ENCODE measurements at places on chromosomes 3 and 15.
A peak's percentile ranks its signal among the peaks of the same experiment; 100 is the strongest.

DNA sequence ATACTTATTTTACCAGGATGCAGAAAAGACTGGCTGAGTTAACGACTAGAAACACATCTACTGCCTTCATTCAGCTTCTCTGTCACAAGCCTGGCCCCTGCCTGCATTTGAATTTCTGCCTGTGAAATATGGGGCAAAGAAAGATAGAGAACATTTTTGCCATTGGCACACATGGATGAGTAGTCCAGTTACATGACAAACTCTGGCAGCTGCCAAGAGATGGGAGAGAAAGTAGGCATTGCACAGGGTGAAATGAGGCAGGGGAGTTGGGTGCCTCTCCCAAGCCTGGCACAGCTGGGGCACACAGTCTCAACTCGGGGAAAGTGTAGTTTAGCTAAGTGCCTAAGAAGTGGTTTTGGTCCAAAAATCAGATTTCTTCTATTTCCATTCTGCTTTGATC lies 24.0 kb downstream of the ANXA2 start:
- no peak for DNase-seq

GRCh38 chr3:15347063-15347736 lies 14.8 kb upstream of the SH3BP5 start:
- DNase-seq: no peak

DNA sequence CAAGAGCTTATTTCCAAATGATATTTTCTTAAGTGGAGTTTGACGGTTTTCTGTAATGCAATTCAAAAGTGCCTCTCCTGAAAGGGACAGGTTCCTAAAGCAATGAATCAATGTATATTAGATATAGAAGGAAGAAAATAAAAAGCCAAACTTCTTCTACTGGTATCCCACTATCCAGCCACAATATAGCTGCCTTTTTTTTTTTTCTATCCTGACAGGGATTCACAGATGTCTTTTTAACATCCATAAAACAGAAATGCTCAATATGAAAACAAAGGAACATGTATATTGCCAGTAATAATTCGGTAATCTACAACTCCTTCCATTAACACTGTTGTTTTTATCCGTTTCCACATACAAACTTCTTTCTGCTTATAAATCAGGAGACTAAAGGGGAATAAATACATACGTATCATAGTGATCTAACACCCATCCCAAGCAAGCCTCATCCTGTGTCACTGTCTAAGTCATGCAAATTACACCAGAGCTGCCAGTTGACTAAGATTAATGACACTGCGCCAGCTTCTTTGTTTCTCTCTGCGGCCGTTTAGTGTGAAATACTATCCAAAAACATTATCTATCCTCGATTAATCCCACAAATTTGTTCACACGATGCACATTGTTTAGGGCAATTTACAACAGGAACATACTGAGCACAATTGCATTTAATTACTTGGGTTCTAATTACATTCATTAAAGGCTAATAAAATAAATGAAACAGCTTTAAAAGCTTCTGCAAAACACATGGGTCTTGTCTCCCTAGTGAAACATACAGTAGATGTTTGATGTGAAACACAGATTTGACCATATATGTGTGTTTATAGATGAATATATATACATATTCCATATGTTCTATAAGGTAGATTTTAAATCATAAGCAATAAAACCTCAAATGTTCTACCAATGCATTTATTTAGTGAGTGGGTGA lies 51.9 kb upstream of the CDIN1 start:
- no peak for DNase-seq

DNA sequence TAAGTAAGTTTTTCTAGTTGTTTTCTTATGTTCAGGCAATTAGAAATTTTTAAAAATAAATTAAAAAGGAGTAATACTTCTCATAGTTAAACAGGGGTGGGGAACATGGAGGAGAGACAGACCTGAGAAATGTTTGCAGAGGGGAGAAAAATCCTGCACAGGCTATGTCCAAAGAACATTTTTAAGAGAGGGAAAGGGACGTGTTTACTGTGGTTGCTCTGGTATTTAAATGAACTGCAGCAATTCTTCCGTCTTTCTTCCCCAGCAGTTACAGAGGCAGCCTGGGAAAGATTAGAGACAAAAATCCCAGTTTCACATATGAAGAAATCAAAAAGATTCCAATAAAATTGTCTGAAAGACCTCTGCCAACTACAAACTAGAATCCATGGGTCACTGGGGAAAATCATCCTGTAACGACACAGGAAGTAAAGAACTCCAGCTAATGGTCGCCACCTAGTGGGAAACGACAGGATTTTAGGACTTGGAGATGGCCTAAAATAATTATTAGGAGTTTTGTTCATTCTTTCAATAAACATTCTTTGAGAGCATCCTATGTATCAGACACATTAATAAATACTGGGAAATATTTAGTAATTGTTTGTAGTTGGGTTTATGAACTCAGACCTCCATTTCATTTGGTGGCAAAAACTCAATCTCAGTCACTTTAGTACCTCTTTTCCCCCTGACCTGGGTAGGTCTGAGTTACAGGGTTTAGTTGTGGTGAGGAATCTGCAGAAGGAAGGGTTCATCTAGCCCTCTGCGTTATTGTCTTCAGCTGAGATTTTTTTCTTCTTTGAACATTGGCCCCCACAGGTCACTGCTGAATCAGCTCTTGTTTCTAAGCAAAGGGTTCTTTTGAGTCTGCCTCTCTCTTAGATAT lies 69.9 kb upstream of the GOLIM4 start:
- DNase-seq: peak; percentile 20

- DNase-seq: no peak
Observed at GRCh38 chr3:72821161-72821781, 27.0 kb downstream of the SHQ1 start.

- DNase-seq: peak; percentile 22
Observed at GRCh38 chr3:104628185-104628789, 738.4 kb upstream of the ALCAM start.

DNA sequence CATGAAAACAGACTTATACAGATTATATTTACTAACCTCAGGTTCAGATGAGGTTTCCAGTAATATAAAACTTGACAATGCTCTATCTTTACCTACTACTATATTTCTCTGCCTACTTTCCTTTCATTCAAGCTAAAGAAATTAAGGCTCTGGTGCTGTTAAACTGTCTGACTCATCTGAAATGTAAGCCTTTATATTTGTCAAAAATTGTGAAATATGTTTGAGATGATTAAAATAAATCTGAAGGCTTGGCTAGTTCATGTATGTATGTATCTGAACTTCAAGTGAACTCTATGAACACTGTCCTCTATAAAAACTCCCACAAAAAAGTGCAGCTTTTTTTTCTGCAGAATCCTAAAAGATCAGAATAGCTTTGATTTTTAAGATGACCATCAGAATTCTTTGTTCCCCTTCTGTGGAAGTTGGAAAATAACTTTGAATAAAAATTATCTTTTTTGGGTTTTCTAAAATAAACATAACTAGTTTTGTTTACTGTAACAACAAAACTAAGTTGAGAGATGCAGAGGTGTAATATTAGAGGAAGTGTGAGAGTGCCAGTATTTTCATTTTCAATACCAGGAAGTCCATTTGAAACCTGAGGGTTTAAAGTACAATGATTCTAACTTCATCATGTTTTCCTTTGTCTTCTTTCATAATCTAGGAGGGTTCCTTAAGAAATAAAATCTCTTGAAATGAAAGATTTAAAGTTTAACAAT lies 42.2 kb downstream of the ILDR1 start:
- DNase-seq: no peak

DNA sequence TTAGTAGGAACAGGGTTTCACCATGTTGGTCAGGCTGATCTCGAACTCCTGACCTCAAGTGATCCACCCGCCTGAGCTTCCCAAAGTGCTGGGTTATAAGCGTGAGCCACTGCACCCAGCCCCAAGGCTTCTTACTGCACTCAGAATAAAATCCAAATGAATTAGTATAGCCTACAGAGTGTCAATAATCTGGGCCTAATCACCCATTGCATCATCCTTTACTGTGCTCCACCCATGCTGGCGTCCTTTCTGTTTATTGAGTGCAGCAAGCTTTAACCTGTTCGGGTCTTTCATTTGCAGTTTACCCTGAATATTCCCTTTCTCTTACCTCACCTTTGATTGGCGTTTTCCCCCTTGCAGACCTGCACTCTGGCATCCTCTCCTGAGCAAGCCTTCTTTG lies 77.7 kb downstream of the CEP63 start:
- DNase-seq: no peak

Measured in retinal pigment epithelial cell (primary cell).